Hippocampal formation (tissue), 2 donors: ENCODE measurements at places on chromosomes 2 and 18.

- DNase-seq: no peak
Measured at GRCh38 chr2:101264360-101264939, 11.8 kb downstream of the CNOT11 start.

- no peak for DNase-seq
Measured at GRCh38 chr18:22639561-22639960, 221.8 kb upstream of the CTAGE1 start.

DNA sequence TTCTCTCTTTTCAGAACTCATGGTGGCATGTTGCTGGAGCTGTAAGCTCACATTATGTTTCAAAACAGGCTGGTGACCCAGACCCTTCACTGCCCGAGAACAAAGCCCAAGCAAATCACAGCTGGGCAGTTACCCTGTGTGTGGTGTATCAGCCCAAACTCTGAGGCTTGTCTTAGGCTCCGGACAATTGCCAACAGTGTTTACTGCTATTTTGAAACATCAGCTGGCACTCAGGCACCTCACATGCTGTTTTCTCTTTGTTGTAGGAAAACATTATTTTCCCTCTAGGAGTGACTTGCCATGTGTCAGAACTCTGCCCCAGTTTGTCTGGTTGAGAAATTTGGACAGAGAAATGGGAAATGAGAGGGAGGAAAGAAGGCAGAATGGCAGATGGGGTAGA lies 237.6 kb upstream of the APCDD1 start:
- DNase-seq: no peak

- DNase-seq: peak; percentile 25
Measured at GRCh38 chr18:37578886-37579513, 13.4 kb upstream of the CELF4 start.

DNA sequence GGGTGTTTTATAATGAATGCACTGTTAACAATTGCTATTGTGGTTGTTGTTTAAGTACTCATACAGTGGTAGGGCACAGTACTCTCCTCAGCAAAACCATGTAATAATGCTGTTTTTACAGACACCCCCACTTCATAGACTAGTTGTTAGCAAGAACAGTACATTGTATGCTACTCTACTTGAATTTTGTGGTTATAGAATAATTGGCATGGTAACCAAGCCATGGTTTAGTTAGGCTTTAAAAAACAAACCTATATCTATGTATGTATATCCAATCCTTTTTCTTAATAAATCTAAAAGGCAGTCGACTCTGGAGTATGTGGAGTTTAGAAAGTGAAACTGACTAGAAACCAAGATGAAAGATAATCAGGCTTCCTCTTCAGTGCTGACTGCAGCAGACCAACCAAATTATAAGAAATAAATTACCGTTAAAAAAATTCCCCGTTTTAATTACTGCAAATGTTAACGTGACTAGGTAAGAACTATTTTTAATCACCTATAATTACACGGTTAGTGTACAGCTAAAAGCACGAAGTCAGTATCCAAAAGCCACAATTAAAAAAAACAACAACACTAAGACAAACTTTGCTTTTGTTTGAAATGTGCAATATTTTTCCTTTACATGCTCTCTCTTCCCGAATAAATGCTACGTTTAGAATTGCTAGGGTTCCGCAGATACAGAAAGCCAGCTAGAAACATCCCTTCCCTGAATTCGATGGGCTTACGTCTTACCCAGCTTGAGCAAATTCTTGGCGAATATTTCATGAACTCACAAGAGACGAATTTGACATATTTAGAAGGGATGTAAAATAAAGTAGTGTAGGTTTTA lies 113.3 kb upstream of the SERTAD2 start:
- no peak for DNase-seq

DNA sequence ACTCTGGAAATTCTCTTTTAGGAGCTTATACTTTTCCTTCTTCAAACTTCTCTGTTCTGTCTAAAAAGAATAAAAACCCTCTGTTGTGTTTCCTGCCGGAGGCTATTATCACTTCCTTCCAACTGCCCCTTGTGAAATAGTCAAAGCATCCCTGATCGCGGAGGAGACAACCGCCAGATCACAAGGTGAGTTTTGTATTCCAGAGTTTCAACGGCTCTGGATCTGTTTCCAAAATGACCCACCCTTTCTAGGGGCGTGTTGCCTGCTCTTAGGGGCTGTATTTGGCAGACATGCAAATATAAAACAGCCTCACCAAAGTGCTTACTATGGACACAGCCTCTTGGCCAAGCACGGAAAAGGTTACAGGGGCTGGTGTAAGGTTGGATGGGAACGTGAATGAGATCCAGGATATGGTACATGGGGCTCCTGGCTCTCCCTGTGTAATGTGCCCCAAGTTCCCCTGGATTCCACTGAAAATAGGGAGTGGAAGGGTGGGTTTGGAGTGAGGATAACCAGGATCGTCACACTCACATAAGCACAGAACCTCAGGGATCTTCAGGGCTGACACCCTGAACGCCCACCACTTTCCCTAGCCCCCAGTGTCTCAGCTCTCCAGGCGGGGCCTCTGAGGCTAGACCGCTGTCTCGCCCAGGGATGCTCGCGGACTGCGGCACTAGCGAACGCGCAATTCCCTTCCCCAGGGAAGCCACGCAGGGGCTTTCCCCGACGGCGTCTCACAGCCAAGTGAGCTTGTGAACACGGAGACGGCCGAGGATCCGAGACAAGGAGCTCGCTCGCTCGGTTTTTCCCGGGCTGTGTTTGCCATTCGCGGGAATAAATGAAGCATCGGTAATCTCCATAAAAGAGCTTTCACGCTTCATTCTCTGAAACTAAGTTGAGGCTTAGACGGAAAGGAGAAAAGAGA lies 14.4 kb downstream of the EN1 start:
- DNase-seq: no peak

DNA sequence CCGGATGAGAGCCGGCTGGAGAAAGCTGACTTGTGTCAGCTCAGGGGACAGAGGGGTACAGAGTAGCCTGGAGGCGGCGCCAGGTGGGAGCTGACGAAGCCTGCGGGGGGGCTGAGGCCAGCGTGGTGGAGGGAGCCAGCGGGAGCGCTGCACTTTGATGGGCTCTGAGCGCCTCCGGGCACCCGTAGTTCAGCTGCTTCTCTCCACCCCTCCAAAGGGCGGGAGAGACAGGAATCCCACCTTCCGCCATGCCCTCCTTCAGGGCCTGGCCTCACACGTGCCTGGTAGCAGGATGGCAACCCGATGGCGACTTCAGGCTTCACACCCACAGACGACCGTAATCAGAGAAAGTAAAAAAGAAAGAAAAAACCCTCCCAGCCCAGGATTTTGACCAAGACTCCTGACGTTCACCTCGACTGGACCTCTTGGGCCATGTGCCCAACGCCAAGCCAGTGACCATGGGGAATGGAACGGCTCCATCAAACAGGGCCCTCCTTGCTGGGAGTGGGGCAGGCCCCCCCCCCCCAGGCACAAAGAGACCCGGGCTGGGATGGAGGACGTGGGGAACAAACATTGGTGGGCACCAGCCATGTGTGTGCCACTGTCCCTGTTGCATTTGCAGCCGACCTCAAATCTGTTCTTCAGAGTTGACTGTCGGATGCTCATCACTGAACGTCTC lies 60.7 kb upstream of the ASAP2 start:
- DNase-seq: no peak

- DNase-seq: no peak
Measured at GRCh38 chr2:216004697-216005283, 8.6 kb downstream of the MREG start.
